Posterior vena cava (tissue), 2 donors: ENCODE measurements at places on chromosomes 3 and 15.

DNA sequence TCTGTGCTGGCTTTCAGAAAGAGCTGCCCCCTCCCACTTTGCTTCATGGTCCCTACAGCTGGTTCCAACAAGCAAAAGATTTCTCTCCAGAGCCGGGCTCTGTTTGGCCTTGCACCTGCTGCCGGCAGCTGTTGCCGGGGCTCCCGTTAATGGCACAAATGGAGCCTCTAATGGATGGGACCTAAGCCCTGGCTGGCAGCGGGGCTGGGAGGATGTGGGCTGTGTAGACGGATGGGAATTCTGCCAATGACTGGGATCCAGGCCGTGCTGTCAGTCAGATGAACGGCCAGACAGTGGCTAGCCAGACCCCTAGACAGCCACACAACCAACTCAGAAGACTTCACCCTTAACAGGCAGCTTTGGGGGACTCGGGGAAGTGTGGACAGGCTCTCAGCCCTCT is 88.0 kb downstream of the RPLP1 start:
- no peak for DNase-seq

- DNase-seq: no peak
These were observed 645 bp downstream of the COPS2 start for GRCh38 chr15:49154799-49155109.

- DNase-seq: peak; percentile 79
These were observed 29.0 kb downstream of the RASGRP1 start for GRCh38 chr15:38535491-38536200.

DNA sequence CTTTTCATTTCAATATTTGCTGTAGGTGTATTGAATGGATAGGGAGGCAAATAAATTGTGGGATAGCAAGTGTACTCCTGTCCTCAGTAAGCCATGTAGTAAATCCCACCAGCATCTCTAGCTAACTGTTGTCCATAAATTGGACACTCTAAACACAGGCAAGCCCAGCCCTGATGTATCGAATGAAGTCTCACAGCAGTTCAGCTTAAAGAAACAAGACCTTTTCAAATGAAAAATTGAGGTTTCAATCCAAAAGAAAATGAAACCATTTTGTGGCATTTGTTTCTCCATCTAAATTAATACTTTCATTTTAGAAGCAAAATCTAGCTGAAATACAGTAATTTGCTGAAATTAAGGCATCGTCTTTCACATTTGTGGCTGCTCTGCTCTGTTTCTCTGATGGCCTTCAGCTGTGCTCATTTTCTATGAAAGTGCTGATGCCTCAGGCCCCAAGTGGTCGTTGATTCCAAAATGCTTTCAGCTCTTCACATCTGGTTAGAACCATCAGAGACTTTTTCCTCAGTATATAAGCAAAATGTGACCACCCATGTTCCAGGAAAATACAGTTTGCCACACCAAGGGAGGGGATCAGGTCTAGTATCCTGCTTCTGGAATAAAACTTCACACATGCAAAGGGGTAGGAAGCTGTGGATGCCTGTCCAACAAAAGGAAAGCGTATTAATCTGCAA is 245.0 kb downstream of the ZMAT3 start:
- no peak for DNase-seq

GRCh38 chr3:118137778-118138177 is 896.9 kb downstream of the IGSF11 start:
- DNase-seq: no peak
